Esophagus squamous epithelium (tissue), 5 donors: ENCODE measurements at places on chromosomes 1 and 21.

DNA sequence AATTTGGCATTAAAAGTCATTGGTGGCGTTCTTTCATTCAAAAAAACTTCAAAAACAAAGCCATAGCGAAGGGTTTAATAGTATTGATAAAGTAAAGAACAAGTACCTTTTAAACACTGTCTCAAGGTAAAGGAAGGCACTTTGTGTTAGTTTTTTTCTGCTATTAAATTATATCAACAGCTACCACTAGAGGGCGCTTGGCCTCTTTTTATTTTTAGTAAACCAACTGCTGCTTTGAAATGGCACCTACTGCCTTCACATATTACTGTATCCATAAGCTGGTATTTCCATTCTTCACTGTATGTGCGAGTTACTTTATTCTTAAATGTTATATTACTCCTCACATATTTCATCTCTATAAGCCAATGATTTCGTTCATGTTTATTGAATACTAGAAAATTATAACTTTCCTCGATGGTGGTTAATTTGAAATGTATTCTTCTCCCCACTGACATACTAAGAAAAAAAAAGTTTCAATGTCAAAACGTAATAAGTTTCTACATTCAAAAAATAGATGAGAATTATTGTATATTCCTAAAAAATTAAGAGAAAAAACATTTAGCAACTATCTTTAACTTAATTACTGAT, 125.7 kb upstream of the CXADR start:
- no peaks in the 10 kb centered on the region for H3K4me1 ChIP-seq
- H3K27ac ChIP-seq, result no peak overlapping the region
- no peak for DNase-seq
- H3K4me3 ChIP-seq, result no peak overlapping the region

- no peaks in the 10 kb centered on the region for H3K27me3 ChIP-seq
- no peaks in the 10 kb centered on the region for H3K36me3 ChIP-seq
- no peak overlapping the region for H3K27ac ChIP-seq
- DNase-seq, result no peak
These were observed 40.5 kb downstream of the CNN3 start for GRCh38 chr1:94886361-94886760.

DNA sequence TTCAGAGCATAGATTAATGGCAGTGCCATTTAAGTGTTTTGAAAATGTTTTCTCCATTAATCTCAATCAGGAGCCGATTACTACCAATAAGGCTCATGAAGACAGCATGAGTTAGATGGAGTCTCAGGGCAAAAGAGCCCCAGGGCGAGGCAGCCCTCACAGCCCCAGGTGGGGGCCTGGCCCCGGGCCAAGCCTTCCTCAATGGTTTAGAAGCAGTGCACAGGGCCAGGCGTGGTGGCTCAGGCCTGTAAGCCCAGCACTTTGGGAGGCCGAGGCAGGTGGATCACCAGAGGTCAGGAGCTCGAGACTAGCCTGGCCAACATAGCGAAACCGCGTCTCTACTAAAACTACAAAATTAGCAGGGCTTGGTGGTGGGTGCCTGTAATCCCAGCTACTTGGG, 348.1 kb upstream of the VAMP3 start:
- no peaks in the 10 kb centered on the region for H3K36me3 ChIP-seq
- H3K27me3 ChIP-seq, result no peaks in the 10 kb centered on the region
- DNase-seq, result no peak
- H3K4me3 ChIP-seq, result no peak overlapping the region
- no peaks in the 10 kb centered on the region for H3K4me1 ChIP-seq

DNA sequence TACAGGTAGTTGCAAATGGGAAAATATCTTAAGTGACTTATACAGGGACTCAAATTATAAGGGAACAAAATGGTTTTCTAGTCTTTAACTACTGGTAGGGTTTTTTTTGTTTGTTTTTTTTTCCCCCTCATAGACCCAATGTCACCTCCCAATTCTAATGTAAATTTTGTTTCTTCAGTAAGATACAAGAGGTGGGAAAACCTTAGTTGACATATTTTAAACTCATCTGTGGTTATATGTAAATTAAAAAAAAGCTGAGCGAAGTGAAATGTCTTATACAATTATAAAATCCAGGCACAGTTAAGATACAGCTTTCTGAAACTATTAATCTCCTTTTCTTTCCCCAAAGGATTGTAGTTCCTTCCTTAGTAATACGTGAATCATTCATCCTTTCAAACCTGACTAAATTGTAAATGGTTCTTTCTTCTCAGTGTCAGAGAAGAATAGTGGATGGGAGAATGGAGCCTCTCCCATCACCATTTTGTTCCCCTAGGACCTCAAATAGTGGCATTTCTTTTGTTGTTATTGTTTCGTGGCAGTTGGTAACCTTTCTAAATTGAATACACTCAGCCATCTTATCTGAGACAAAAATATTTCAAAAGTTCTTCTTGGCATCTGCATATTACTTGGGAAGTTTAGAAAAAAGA, 11.2 kb downstream of the TSEN15 start:
- no peak for DNase-seq
- H3K4me1 ChIP-seq, result no peaks in the 10 kb centered on the region
- H3K4me3 ChIP-seq, result no peak overlapping the region
- H3K36me3 ChIP-seq, result no peaks in the 10 kb centered on the region
- no peaks in the 10 kb centered on the region for H3K27me3 ChIP-seq

DNA sequence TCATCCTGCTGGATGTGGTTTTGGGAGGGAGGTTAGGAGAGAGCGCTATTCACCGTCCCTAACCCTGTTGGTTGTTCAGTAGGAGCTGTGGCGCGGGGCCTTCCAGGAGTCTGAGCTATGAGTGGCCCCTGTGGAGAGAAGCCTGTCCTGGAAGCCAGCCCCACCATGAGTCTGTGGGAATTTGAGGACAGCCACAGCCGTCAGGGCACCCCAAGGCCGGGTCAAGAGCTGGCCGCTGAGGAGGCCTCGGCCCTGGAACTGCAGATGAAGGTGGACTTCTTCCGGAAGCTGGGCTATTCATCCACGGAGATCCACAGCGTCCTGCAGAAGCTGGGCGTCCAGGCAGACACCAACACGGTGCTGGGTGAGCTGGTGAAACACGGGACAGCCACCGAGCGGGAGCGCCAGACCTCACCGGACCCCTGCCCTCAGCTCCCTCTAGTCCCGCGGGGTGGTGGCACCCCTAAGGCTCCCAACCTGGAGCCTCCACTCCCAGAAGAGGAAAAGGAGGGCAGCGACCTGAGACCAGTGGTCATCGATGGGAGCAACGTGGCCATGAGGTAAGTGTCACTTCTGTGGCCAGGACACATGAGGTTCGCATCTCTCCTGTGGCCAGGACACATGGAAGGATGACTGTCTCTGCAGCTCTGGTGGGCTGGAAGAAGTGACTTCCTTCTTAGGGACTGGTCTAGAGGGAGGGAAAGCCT, 1.2 kb downstream of the ZC3H12A start:
- H3K36me3 ChIP-seq, result peaks cover 20% of the 10 kb centered on the region
- H3K27ac ChIP-seq, result peak overlapping the region; percentile 97
- H3K27me3 ChIP-seq, result no peaks in the 10 kb centered on the region
- peaks cover 70% of the 10 kb centered on the region for H3K4me1 ChIP-seq
- DNase-seq, result no peak
- peak overlapping the region; percentile 85 for H3K4me3 ChIP-seq

GRCh38 chr1:157540160-157540748, 12.1 kb downstream of the FCRL5 start:
- no peak overlapping the region for H3K4me3 ChIP-seq
- no peak overlapping the region for H3K27ac ChIP-seq
- no peak for DNase-seq
- no peaks in the 10 kb centered on the region for H3K4me1 ChIP-seq
- no peaks in the 10 kb centered on the region for H3K36me3 ChIP-seq
- H3K27me3 ChIP-seq, result no peaks in the 10 kb centered on the region

GRCh38 chr1:235017191-235017590, 111.4 kb downstream of the TOMM20 start:
- H3K27me3 ChIP-seq, result no peaks in the 10 kb centered on the region
- no peak overlapping the region for H3K4me3 ChIP-seq
- H3K4me1 ChIP-seq, result peaks cover 6% of the 10 kb centered on the region
- no peaks in the 10 kb centered on the region for H3K36me3 ChIP-seq
- no peak overlapping the region for H3K27ac ChIP-seq
- DNase-seq, result no peak

GRCh38 chr21:14092834-14093560, 117.8 kb downstream of the LIPI start:
- H3K4me3 ChIP-seq, result no peak overlapping the region
- H3K27me3 ChIP-seq, result no peaks in the 10 kb centered on the region
- no peaks in the 10 kb centered on the region for H3K4me1 ChIP-seq
- H3K36me3 ChIP-seq, result peaks cover 15% of the 10 kb centered on the region
- no peak for DNase-seq
- H3K27ac ChIP-seq, result no peak overlapping the region

- DNase-seq, result no peak
- H3K36me3 ChIP-seq, result no peaks in the 10 kb centered on the region
- no peaks in the 10 kb centered on the region for H3K4me1 ChIP-seq
- no peak overlapping the region for H3K27ac ChIP-seq
These were observed 54.7 kb downstream of the C1orf185 start for GRCh38 chr1:51156752-51157151.

- no peaks in the 10 kb centered on the region for H3K27me3 ChIP-seq
- H3K27ac ChIP-seq, result no peak overlapping the region
- no peaks in the 10 kb centered on the region for H3K36me3 ChIP-seq
These were observed 82.2 kb downstream of the NIBAN1 start for GRCh38 chr1:184892116-184892515.

- H3K27me3 ChIP-seq, result no peaks in the 10 kb centered on the region
- DNase-seq, result no peak
- no peak overlapping the region for H3K4me3 ChIP-seq
These were observed 139.9 kb downstream of the CLIC6 start for GRCh38 chr21:34808569-34809204.

DNA sequence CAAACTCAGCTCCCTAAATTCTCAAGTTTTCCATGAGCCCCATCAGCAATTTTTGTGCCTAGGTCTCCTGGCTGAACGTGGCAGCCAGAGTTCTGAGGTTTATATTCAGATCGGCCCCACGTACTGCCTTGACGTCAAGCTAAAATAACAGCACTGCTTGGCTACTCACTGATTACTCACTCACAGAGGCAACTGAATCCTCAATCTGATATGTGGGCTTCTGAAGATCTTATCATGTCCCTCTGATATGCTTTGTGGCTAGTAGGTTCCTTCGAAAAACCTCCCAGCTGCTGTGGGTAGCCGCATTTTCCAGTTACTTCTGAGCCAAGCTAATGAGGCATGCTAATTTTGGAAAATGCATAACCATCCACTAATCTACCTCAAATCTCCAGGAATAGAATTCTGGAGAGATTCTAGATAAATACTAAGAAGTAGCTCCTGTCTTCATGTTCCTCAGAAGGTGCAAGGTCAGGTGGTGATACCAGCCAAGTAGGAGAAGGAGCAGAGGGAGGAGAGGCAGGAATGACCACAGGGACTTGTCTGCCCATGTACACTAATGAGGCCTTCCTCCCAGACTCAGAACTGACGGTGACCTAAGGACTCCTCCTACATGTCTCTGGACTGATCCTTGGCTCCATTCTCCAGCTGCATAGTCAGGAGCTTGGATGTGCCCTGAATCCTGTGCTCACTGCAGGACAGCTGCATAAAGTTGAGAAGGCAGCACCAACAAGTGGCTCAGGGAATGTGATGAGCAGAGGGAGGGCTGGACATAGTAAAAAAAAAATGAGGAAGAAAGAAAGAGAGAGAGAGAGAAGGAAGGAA, 263.7 kb downstream of the TNR start:
- no peaks in the 10 kb centered on the region for H3K4me1 ChIP-seq
- H3K36me3 ChIP-seq, result no peaks in the 10 kb centered on the region
- DNase-seq, result no peak
- no peak overlapping the region for H3K27ac ChIP-seq

DNA sequence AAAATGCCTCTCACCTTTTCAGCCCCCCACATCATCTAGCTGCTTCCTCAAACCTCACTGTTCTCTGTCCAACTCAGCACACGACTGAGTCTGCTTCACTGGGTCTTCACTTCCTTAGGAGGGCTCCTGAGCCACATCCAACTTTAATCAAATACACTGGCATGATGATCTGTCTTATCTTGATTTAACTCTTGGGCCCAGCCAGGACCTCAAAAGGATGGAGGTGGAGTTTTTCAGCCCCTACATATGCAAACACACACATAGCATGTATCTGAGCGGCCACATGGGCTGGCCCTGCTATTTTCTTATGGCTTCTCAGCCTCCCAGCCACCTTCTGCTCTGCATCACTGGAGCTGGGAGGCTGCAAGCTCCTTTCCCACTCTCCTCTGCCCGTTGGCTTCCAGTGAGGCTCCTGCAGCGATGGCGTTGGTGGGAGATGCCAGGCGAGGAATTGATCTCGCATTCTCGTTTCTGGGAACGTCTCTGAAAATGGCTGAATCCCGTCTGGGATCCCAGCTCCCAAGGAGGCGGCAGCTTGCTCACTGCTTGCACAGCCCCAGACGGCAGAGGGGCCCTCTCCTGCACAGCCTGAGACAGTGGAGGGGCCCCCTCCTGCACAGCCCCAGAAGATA, 1.8 kb upstream of the PRXL2B start:
- peak overlapping the region; percentile 97 for H3K27ac ChIP-seq
- peak overlapping the region; percentile 90 for H3K4me3 ChIP-seq
- no peaks in the 10 kb centered on the region for H3K27me3 ChIP-seq
- no peaks in the 10 kb centered on the region for H3K36me3 ChIP-seq

DNA sequence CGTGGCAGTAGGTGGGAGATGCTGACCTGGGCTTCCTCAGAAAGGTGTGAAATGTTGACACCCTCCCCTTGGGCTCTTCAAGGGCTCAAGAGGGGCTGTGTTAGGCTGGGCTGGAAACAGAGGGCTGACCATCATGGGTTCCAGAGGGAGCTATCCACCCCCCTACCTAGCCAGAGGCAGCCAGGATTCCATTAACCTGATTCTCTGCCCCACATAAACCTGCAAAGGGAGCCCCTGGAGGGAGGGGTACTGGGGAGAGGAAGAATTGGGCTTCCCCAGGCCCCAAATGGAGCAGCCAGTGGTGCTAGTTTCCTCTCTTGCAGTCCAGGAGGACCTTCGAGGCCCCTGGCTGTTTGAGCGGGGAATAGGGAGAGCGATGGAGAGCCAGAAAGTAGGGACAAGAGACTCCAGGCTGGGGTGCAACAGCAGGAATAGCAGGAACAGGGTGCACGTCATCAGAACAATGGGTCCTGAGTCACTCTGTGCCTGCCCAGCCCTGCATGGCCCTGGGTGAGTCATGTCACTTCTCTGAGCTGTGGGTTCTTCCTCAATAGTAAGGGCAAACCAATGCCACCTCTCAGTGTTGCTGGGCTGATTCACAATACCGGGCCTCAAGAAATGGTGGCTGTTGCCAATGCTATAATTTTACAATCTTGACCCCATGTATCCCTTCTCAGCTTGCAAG, 121.2 kb downstream of the EPHB2 start:
- peak overlapping the region; percentile 93 for H3K27ac ChIP-seq
- H3K36me3 ChIP-seq, result no peaks in the 10 kb centered on the region
- H3K4me1 ChIP-seq, result peaks cover 48% of the 10 kb centered on the region
- no peak for DNase-seq
- H3K4me3 ChIP-seq, result no peak overlapping the region
- H3K27me3 ChIP-seq, result no peaks in the 10 kb centered on the region

GRCh38 chr21:33185852-33186251, 43.9 kb upstream of the IFNAR2 start:
- H3K27ac ChIP-seq, result peak overlapping the region; percentile 6
- no peaks in the 10 kb centered on the region for H3K27me3 ChIP-seq
- DNase-seq, result no peak
- H3K36me3 ChIP-seq, result no peaks in the 10 kb centered on the region
- no peak overlapping the region for H3K4me3 ChIP-seq
- no peaks in the 10 kb centered on the region for H3K4me1 ChIP-seq
